ENCODE measurements at places on chromosomes 6 and 20. TPM values are rescaled to one million over a fixed set of nuclear protein-coding genes. Genes with fewer than 3 reads are reported as not detected.

Gene SLC22A16
- total RNA-seq, result not detected

Gene CLVS2
- total RNA-seq, result not detected

Gene DOK5
- not detected for total RNA-seq

Gene TAAR8
- total RNA-seq, result not detected

Gene MYMX
- total RNA-seq, result not detected

Gene C4B
- 5.1 TPM for total RNA-seq

Gene GPR63
- 0.31 TPM for total RNA-seq

Gene SEMG1
- not detected for total RNA-seq

Gene MCHR2
- total RNA-seq, result not detected

Gene HLA-DRA
- total RNA-seq, result 123 TPM

Gene TBC1D20
- total RNA-seq, result 44.2 TPM

- H3K27me3 ChIP-seq, result no peaks in the 10 kb centered on the region
- no peak overlapping the region for H3K4me3 ChIP-seq
- H3K27ac ChIP-seq, result no peak overlapping the region
- H3K36me3 ChIP-seq, result peaks cover 50% of the 10 kb centered on the region
These were observed 29.1 kb downstream of the QRSL1 start for GRCh38 chr6:106658469-106658868.

GRCh38 chr6:97026298-97026697 lies 101.8 kb downstream of the KLHL32 start:
- H3K36me3 ChIP-seq, result no peaks in the 10 kb centered on the region
- no peak overlapping the region for H3K4me3 ChIP-seq
- no peak overlapping the region for H3K27ac ChIP-seq

DNA sequence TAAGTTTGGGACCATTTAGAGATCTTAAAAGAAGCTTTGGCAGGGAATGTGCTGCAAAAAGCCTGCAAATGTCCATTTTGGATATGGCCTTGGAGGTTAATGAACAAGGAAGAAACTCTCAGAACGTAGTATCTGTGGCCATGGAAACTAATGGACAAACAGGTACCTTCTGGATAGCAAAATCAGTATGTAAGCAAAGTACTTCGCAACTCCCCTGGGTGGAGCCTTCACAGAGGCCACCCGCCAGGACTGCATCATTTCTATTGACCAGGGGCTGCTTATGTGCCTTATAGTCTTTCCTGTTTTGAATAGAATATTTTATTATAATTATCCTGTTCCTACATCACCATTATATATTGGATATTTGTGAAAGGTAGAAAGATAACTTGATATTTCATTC lies 510.8 kb upstream of the SYNCRIP start:
- no peak overlapping the region for H3K4me3 ChIP-seq
- H3K27me3 ChIP-seq, result no peaks in the 10 kb centered on the region
- no peaks in the 10 kb centered on the region for H3K36me3 ChIP-seq
- no peak overlapping the region for H3K27ac ChIP-seq
- DNase-seq, result no peak

GRCh38 chr6:3041606-3042005 lies 26.7 kb upstream of the RIPK1 start:
- no peaks in the 10 kb centered on the region for H3K27me3 ChIP-seq
- no peak overlapping the region for H3K4me3 ChIP-seq
- no peaks in the 10 kb centered on the region for H3K4me1 ChIP-seq
- H3K36me3 ChIP-seq, result no peaks in the 10 kb centered on the region
- no peak for DNase-seq
- no peak overlapping the region for H3K27ac ChIP-seq

DNA sequence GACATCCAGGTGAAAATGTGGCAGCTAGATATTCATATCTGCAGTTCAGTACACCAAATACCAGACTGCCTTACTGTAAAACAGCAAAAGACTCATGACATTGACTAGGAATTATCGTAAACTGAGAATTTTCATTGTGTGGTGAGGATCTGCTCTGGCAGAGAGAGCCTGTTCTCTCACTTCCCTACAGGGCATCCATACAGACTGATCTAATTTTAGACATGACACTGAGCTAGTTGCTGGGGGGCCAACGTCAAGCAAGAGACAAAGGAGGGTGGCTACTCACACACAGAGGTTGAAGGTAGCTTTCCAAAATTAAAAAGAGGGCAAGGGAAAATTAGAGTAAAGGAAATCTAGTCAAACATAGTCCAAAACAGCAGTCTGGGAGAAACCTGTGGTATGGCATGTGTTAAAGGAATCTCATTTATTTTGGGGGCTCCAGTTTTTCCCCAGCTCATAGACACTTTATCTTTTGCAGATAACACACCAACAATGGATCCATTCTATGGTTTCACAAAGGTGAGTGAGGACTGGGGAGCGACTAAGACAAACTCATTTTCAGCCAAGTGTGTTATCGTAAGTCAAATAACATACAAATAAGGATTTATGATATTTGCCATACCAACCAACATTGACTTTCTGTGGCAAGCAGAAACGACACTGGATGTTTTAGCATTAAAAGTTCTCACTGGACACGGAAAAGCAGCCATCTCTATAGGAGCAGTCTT lies 36.6 kb upstream of the NHSL1 start:
- no peak overlapping the region for H3K27ac ChIP-seq
- no peak for DNase-seq
- H3K4me3 ChIP-seq, result no peak overlapping the region
- no peaks in the 10 kb centered on the region for H3K4me1 ChIP-seq
- H3K27me3 ChIP-seq, result no peaks in the 10 kb centered on the region

- H3K36me3 ChIP-seq, result no peaks in the 10 kb centered on the region
- no peak for DNase-seq
- H3K27ac ChIP-seq, result no peak overlapping the region
These were observed 6.7 kb downstream of the PRDM13 start for GRCh38 chr6:99613409-99613704.

- no peaks in the 10 kb centered on the region for H3K36me3 ChIP-seq
- no peak overlapping the region for H3K27ac ChIP-seq
- H3K27me3 ChIP-seq, result no peaks in the 10 kb centered on the region
- H3K4me3 ChIP-seq, result no peak overlapping the region
- H3K4me1 ChIP-seq, result peaks cover 6% of the 10 kb centered on the region
These were observed 5.6 kb downstream of the BAG2 start for GRCh38 chr6:57177545-57178265.

DNA sequence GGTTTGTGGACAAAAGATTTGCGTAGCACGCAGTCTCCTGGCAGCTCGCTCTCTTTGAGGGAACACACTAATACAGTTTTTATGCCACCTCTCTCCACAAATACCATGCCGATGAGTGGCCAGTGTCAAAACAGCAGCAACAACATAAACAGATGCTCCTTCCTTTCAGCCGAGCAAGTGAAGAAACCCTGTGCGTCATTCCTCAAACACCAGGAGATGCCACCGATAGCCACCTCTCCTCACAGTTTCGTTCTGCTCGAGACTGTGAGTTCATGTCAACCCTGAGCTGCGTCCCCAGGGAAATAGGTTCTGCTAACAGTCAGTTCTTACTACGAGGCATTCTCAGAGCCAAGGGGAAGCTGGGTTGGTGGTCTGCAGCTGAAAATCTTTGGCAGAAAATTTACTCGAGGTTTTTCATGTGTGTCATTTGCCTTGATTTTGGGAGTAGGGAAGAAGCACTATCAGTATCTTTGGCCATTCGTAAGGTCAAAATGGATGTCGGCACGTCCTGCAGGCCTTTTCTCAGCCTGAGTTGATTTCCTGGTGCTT lies 59.9 kb downstream of the EYA2 start:
- no peak for DNase-seq
- H3K36me3 ChIP-seq, result no peaks in the 10 kb centered on the region
- no peak overlapping the region for H3K4me3 ChIP-seq
- H3K27ac ChIP-seq, result no peak overlapping the region
- H3K27me3 ChIP-seq, result no peaks in the 10 kb centered on the region
- no peaks in the 10 kb centered on the region for H3K4me1 ChIP-seq

DNA sequence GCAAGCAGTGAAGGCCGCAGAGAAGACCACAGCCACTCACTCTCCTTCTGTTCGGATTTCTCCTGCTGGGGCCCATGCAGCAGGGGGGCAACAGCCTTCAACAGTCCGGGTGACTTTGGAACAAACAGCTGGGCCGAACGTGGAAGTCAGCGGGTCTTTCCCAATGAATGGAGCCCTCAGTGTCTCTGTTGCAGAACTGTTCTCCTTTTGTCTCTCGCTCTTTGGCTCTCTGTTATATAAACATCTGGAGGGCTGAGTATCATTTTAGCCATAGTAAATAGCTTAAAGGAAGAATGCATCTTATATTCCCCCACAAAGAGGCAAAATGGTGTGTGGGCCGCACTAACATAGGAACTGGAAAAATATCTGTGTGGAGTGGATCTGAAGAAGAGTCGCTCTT lies 136.7 kb upstream of the RALGAPA2 start:
- no peaks in the 10 kb centered on the region for H3K27me3 ChIP-seq
- no peak overlapping the region for H3K4me3 ChIP-seq
- no peaks in the 10 kb centered on the region for H3K36me3 ChIP-seq
- no peaks in the 10 kb centered on the region for H3K4me1 ChIP-seq
- DNase-seq, result no peak

DNA sequence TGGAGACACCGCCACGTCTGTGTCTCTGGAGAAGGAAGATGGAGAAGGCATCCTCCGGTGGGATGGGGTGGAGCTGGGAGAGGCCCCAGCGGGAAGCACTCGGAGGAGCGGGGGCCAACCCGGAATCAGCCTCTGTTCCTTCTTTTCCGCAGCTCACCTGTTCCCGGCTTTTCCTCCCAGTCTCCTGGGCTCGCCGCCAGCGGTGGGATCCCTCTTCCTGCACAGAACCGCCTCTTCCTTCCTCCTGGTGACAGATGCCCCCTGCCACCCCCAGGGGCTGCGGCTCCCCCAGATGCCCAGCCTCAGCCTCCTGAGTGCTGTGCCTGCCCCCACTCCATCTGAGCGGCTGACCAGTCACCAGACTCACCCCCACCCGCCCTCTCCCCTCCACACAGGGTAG lies 23.3 kb downstream of the RAMACL start:
- no peaks in the 10 kb centered on the region for H3K36me3 ChIP-seq
- no peak overlapping the region for H3K4me3 ChIP-seq
- H3K27ac ChIP-seq, result no peak overlapping the region
- DNase-seq, result no peak
- no peaks in the 10 kb centered on the region for H3K27me3 ChIP-seq

GRCh38 chr20:18218280-18218679 lies 70.0 kb upstream of the ZNF133 start:
- H3K4me1 ChIP-seq, result no peaks in the 10 kb centered on the region
- no peak overlapping the region for H3K27ac ChIP-seq
- no peaks in the 10 kb centered on the region for H3K27me3 ChIP-seq

DNA sequence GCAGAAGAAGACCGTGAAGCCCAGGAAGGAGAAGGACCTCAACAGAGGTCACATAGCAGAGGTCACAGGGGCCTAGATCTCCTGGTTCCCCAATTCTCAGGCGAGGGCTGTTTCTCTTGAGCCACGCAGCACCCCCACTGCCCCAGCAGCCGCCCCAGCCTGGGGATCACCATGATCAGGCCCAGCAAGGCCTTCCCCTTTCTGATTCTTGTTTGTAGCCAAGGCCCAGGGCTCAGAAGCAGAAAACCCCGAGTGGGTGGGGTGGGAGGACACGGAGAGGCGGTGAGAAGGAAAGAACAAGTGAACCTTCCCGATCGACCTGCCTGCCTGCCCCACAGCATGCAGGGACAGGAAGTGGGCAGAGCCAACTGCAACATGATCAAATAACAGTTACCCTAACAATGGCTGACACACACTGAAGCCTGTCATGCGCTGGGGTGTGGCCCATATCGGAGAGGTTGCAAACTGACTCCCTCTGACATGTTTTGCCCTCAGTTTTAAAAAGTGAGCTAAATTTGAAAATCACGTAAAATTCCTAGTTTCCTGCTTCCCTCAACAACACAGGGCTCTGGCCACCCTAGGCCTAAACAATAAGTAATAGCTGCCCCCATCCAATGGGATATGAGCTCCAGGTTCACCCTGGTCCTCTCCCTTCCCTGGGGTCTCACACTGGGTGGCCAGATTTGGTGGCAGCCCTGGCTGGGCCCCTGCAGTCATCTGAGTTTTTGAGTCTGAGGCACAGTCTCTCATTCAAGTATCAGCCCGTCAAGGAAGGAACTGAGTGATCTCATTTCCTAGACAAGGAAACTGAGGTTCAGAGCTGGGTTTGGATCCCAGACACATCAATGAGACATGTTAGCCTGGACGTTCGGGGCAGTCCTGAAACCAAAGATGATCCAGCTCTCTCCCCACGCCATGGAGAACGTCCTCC lies 6.5 kb downstream of the PEDS1 start:
- H3K4me3 ChIP-seq, result peak overlapping the region; percentile 14
- H3K27me3 ChIP-seq, result no peaks in the 10 kb centered on the region
- H3K4me1 ChIP-seq, result peaks cover 48% of the 10 kb centered on the region
- peak; percentile 92 for DNase-seq

- no peak overlapping the region for H3K27ac ChIP-seq
- H3K36me3 ChIP-seq, result no peaks in the 10 kb centered on the region
- peaks cover 8% of the 10 kb centered on the region for H3K27me3 ChIP-seq
- no peak for DNase-seq
- no peaks in the 10 kb centered on the region for H3K4me1 ChIP-seq
These were observed 2.4 kb upstream of the GPX5 start for GRCh38 chr6:28523241-28523622.

- H3K27ac ChIP-seq, result no peak overlapping the region
- DNase-seq, result no peak
- no peaks in the 10 kb centered on the region for H3K27me3 ChIP-seq
- H3K4me3 ChIP-seq, result no peak overlapping the region
These were observed 13.8 kb downstream of the RNASET2 start for GRCh38 chr6:166942393-166943168.

- peaks cover 25% of the 10 kb centered on the region for H3K4me1 ChIP-seq
- H3K27me3 ChIP-seq, result peaks cover 20% of the 10 kb centered on the region
- H3K27ac ChIP-seq, result no peak overlapping the region
- H3K4me3 ChIP-seq, result peak overlapping the region; percentile 24
These were observed 23.0 kb upstream of the SLC22A7 start for GRCh38 chr6:43274916-43275597.

GRCh38 chr6:136609873-136610706 lies 59.9 kb upstream of the MAP7 start:
- H3K36me3 ChIP-seq, result peaks cover 37% of the 10 kb centered on the region
- H3K27ac ChIP-seq, result no peak overlapping the region
- no peaks in the 10 kb centered on the region for H3K4me1 ChIP-seq
- DNase-seq, result peak; percentile 6

GRCh38 chr20:2405693-2406065 lies 25.0 kb downstream of the TGM6 start:
- no peak overlapping the region for H3K4me3 ChIP-seq
- H3K27ac ChIP-seq, result no peak overlapping the region
- peaks cover 3% of the 10 kb centered on the region for H3K27me3 ChIP-seq
- H3K4me1 ChIP-seq, result no peaks in the 10 kb centered on the region
- H3K36me3 ChIP-seq, result no peaks in the 10 kb centered on the region

- no peaks in the 10 kb centered on the region for H3K4me1 ChIP-seq
- no peak for DNase-seq
- no peaks in the 10 kb centered on the region for H3K36me3 ChIP-seq
- no peak overlapping the region for H3K27ac ChIP-seq
These were observed 40.4 kb downstream of the GPLD1 start for GRCh38 chr6:24448828-24449525.

- no peaks in the 10 kb centered on the region for H3K27me3 ChIP-seq
- no peaks in the 10 kb centered on the region for H3K36me3 ChIP-seq
- no peaks in the 10 kb centered on the region for H3K4me1 ChIP-seq
- H3K27ac ChIP-seq, result no peak overlapping the region
These were observed 64.3 kb upstream of the PAK5 start for GRCh38 chr20:9903048-9903655.

GRCh38 chr20:48411919-48412522 lies 415.8 kb downstream of the PREX1 start:
- H3K4me1 ChIP-seq, result no peaks in the 10 kb centered on the region
- no peak overlapping the region for H3K4me3 ChIP-seq
- H3K36me3 ChIP-seq, result no peaks in the 10 kb centered on the region
- no peak overlapping the region for H3K27ac ChIP-seq
- DNase-seq, result no peak
- H3K27me3 ChIP-seq, result no peaks in the 10 kb centered on the region

- H3K4me3 ChIP-seq, result no peak overlapping the region
- no peak for DNase-seq
- H3K4me1 ChIP-seq, result no peaks in the 10 kb centered on the region
- no peak overlapping the region for H3K27ac ChIP-seq
- H3K27me3 ChIP-seq, result no peaks in the 10 kb centered on the region
These were observed 60.9 kb downstream of the C6orf58 start for GRCh38 chr6:127637830-127638409.
